ENCODE measurements at places on chromosomes 3 and 15.

- peak; percentile 84 for DNase-seq
Observed at GRCh38 chr3:63863150-63864007, at the start of the genes ATXN7 and THOC7. ATXN7 (plus strand) TSS chr3:63863867; CDS start chr3:63912599, 48,732 bp downstream. THOC7 (minus strand) TSS chr3:63863805; CDS start chr3:63863790, 15 bp downstream.

DNA sequence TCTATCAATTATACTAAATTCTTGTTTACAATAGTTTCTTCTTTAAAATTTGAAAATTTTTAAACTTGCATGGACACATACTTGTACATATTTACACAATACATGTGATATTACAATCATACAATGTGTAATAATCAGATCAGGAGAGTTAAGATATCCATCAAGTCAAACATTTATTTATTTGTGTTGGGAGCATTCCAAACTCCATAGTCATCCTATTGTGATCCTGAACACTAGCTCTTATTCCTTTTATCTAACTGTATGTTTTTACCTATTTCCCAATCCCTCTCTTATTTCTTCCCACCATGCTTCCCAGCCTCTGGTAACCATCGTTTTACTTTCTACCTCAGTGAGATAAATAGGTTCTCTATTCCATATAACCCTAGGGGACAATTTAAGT, 1219.2 kb downstream of the ZPLD1 start:
- DNase-seq: no peak

GRCh38 chr3:62936626-62937254, 61.5 kb upstream of the CADPS start:
- no peak for DNase-seq

DNA sequence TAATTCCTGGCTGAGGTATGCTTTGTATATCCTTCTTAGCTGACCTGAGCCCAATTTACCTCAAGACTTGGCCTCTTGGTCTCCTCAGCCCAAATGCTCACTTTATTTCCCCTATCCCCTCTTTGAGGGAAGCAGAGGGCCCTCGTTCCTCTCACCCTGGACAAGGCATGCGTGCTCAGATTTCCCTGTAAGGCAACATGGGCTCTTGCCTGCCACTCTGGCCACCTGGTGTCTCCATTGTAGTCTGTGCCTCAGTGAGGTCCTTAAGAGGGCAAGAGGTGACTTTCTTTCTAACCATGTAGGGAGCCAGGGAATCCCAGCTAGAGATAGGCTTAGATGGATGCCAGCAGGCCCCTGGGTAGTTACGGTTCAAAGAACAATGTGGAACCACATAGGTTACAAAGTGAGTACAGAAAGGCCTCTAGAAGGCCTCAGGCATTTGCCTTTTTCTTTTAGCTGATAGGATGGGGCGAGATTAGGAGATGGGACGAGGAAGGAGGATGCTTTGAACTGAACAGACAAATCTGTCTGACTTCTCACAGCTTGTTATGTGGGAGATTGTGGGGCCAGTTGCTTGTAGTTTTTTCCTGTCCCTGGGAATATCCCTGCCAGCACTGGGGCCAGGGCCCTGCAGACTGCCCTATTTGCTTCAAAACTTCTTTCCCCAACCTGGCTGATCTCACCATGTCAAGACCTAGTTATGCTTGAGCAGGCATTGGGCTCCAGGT, 1.1 kb upstream of the INTS14 start:
- no peak for DNase-seq
